ENCODE measurements at places on chromosomes 12 and 14.

DNA sequence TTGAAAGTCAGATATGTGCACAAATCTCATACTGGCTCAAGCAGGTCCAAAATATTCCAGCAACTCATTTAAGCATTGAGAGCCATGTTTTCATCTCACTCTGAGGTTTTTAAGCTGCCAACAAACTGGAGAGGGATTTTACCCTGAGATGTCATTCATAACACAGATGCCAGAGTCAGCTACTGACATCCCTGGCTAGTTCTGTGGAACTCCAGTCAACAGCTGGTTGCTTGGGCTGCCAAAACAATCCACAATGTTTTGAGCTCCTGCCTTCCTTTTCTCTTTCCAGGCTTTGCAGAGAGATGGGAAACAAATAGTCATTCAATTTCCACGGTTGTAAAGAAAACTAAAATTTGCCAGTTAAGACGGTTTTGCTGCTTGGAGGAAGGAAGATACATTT lies 621.2 kb upstream of the FBXO33 start:
- no peak for ATAC-seq

DNA sequence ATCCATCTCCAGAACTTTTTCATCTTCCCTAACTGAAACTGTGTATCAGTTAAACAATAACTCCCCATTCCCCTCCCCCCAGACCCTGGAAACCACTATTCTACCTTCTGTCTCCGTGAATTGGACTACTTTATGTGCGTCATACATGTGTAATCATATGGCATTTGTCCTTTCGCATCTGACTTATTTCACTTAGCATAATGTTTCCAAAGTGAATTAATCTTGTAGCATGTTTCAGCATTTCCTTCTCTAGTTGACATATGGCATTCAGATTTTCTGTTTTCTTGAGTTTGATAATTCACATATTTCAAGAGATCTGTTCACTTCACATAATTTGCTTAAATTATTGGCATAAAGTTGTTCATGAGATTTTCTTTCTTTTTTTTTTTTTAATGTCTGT lies 9.8 kb downstream of the CYP46A1 start:
- peak; percentile 55 for ATAC-seq

GRCh38 chr14:78754059-78754458 lies 583.9 kb downstream of the NRXN3 start:
- ATAC-seq = no peak

DNA sequence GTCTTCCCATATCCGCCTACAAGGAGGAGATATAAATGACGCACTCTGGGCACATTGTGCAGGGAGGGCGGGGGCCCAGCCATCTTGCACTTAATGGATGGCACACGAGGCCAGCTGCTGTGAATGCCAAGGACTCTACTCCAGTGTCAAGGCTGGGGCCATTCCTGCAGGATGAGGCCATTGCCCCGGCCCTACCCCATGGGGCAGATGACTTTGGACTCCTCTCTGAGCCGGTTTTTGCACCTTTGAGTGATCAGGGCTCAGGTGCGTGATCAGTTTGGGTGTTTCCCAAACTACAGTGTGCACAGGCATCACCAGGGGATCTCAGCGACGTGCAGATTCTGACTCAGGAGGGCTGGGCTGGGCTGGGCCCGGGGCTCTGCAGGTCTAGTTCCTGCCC lies 16.1 kb downstream of the MMAB start:
- peak; percentile 8 for ATAC-seq

DNA sequence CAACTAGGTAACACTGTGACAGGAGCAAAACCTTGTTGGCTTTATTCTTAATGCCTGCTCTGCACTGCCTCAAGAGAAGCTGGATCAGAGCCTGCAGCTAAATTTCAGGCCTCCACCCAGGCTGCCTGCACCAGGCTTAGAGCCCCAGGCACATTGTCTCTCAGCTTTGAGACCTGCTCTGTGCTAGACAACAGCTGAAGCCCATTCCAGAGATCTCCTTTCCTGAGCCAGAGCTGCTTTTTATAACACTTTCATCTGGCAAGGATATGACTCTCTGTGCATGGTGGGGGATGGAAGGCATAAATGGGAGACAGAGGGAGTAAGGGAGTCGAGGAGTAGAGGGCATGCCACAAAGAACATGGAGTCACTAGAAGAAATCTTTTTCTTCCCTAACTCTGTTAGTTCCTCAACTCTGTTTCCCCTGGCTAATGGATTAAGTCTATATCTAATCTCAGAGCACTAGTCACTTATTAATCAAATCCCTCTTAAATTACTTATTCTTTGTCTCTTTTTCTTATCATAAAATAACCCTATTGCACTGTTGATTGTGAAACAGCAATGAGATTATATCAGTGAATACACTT lies 27.1 kb upstream of the LUM start:
- ATAC-seq = no peak

GRCh38 chr14:55532645-55533344 lies 47.2 kb upstream of the KTN1 start:
- ATAC-seq = no peak

DNA sequence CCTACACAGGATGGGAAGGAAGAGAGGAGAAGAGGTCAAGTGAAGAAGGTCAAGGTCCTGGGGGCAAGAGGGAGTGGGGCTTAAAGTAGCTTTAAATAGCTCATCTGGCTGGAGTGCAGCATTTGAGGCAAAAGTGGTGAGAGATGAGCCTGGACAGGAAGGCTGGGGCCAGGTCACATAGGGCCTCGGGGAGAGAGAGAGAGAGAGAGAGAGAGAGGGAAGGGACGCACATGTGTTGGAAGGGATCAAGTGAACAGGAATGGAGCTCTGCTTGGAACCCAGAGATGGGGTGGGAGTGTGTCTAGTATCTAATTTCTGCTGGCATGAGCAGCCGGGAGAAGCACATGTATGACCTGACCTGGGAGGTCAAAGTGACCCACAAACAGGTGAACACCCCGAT lies 407.5 kb downstream of the MED13L start:
- ATAC-seq = no peak

- peak; percentile 11 for ATAC-seq
Measured at GRCh38 chr14:64502887-64503433, 678 bp downstream of the ZBTB25 start.

DNA sequence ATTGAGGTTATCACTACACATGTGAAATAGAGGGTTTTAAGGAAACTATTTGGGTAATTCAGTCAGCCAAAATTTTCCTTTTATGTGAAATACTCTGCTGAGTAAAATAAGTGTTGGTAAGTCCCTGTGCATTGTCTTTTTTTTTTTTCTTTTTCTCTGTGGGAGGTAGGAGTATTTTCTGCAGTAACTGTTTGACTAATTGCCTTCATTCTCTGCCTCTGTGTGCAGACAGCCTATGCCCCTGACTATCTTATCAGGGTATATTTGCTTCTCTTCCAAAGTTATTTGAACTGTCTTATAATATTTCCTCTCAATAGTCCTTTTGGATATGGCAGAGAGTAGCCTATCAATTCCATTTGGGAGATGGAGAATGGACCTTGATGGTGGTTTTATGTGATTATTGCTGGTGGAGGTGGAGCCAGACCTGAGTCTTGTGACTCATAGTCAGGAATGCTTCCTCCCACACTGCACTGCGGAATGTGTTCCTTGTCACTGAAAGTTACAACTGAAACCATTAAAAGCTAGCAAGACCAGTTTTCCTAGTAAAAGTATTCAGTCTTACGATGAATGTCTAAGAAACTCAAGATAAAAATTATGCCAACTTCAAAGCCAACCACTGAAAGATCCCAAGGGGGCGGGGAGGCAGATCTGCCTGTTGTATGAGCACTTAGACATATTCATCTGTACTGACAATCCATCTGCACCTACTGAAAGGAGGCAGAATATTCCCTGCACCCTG lies 40.9 kb upstream of the STXBP6 start:
- ATAC-seq = no peak

DNA sequence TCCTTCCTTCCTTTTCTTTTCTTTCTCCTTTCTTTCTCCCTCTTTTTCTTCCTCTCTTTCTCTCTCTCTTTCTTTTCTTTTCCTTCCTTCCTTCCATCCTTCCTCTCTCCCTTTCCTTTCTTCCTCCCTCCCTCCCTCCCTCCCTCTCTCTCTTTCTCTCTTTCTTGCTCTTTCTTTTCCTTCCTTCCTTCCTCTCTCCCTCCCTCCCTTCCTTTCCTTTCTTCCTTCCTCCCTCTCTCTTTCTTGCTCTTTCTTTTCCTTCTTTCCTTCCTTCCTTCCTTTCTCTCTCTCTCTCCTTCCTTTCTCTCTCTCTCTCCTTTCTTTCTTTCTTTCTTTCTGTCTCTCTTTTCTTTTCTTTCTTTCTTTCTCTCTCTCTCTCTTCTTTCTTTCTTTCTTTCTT lies 207.6 kb downstream of the ATP23 start:
- no peak for ATAC-seq

DNA sequence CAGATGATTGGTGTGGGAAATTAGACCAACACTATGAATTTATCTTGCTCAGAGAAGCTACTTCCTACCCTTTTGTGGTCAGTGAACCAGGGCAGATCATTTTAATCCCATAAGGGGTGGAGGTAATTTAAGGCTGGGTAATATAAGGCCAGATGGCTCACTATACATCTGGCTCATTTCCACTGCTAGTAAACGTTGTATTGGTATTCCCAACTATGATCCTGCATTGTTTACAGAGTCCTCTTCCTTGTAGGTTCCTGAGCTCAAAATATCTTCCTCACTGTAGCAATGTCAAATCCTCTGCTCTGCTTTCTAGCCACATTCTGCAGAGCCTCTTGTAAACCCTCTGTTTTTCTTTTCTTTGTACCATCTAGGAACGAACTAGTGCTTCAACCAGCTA lies 93.0 kb upstream of the MGAT4C start:
- no peak for ATAC-seq

GRCh38 chr14:28785096-28785952 lies 18.7 kb downstream of the FOXG1 start:
- ATAC-seq = peak; percentile 56

- no peak for ATAC-seq
Measured at GRCh38 chr14:104293851-104294627, 155.7 kb downstream of the KIF26A start.

DNA sequence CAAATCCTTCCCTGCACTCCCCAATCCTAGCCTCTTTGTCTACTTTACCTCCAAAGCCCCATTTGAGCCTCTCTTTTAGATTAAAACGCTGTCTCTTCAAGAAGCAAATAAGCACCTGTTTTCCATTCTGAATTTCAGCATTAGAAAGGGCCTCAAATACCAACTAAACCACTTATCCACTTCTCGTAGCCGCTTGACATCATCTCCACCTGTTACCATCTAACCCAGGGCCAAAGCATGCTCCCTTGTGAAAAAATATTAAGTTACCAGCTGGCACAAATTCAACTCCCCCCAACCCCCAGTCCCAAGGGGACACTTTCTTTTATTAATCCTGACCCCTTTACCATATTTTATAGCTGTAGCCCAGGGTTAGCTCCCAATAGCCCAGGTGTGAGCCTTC lies 43.1 kb downstream of the GPHB5 start:
- ATAC-seq = no peak

DNA sequence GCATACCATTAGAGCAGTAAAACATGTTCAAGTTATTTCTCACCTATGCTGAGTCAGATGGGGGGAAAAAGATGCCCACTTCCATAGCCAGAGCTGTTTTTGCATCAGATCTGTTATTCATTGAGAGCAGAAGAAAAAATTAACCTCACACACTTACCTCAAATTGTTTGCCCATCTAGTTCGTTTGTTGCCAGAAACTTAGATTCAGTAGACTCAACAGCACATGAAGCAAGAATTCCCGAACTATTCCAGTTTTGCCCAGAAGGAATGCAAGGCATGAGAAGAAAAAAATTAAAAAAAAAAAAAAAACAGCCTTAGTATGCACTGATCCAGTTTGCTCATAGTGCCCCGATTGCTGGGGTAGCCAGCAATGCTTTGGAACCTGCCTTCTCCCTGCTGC lies 12.4 kb upstream of the DPF3 start:
- no peak for ATAC-seq

DNA sequence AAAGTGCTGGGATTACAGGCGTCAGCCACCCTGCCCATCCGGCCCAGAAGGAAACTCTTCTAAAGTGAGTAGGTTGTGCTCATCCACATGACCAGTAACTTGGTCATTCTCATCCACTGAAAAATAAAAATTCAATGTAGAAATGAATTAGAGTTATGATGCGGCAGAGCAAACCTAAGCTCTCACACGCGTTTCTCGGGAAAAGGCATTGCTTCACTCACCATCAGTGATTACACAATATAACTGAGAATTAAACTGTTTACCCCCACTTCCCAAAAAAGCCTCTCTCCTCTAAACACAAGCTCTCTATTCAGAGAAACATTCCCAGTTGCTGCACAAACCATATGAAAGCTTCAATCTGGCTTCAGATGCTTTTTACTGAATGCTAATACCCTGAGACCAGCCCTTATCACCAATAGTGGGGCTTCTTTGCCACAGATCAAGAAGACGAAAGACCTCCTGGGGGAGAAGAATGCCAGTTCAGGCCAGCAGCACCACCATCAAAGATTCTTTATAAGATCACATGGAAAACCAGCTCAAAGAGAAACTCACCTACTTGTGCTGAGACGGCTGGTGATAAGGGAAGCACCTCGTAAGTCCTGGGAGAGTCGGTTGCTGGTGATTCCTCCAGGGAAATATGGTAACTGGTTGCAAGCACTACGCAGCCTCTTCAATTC lies 121.5 kb upstream of the SFSWAP start:
- ATAC-seq = no peak

DNA sequence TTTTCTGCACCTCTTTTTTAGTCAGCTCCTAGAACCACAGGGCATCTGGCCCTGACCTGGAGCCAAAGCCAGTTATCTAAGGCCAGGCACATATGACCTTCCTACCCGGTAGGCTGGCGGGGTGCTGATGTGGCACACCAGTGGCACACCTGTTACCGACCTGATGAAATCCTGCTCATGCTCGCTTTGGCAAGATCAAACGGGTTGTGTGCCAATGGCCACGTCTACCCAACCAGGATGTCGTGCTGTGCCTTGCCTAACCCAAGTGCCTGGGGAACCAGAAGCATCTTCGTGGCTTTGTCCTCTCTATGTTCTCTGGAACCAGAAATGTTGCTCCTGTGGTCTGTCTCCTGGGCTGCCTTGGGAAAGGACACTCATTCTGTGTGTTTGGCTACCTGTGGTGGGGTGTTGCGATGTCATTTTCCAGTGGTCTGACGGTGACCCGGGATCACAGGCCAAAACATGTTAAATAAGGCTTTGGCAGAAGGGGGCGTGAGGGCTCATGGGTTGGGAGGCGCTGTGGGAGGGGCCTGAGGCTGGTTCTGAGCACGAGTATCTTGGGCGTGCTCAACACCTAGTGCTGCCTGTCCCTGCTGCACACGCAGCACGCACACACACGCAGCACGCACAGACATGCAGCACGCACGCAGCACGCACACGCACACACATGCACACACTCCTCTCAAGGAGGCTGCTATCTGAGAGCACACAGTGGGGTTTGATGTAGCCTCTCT lies 27.9 kb downstream of the CCNK start:
- peak; percentile 18 for ATAC-seq

GRCh38 chr12:15787778-15788177 lies 1.4 kb downstream of the EPS8 start:
- no peak for ATAC-seq

Measured in motor neuron (in vitro differentiated cells).